ENCODE measurements at places on chromosomes 5 and 9. TPM values are rescaled to one million over a fixed set of nuclear protein-coding genes. Genes with fewer than 3 reads are reported as not detected.

GRCh38 chr5:109992264-109992915, 302.7 kb downstream of the MAN2A1 start:
- DNase-seq: no peak

- DNase-seq: no peak
Observed at GRCh38 chr5:41345295-41345694, 132.0 kb upstream of the C6 start.

DNA sequence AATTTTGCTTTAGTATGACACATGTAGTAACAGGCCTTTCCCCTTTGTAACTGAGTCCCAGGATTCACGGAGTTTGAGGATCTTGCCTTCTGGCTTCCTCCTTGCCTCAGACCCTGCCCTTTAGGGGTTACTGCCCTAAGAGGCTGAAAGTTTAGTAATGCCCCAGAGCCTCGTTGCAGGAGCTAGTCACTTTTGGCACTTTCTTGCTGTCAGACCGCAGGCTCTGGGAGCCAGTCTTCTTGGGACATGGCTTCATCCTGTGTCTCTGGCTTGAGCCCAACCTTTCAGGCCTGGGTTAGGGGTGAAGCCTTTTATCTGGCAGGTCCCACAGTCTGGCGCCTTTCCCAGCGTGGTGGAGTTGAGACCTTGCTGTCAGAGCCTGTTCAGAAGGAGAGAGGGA, 185.6 kb upstream of the DMRT1 start:
- no peak for DNase-seq

DNA sequence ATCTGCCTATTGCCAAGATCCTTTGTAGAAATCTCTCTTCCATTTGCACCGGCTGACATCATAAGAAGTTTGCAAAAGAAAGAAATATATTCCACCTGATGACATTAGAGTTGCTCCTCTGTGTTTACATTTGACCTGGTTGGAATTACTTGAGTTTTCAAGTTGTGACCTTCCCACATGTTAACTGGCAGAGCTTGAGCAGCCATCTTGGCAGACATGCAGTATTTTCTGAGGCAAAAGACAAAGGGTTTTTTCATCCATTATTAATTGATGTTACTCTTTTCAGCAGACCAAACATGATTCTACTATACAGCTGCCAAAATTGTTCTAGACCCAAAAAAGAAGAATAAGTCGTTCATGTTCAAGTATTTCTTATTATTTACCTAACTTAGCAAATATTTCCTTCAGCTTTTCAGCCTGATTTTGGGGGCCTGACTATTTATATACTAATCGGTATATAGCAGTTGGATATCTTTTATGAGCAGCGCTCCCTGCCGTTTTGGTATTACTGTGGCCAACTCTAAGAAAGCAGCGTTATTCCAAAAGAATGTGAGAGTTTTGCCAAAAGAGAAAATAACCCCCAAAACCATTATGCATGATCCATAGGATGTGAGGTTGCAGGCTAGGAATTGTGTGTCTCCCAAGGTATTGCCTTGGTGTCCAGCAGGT, 212.9 kb downstream of the PBX3 start:
- DNase-seq: no peak

- DNase-seq: no peak
Observed at GRCh38 chr9:123643518-123643917, 286.4 kb downstream of the DENND1A start.

DNA sequence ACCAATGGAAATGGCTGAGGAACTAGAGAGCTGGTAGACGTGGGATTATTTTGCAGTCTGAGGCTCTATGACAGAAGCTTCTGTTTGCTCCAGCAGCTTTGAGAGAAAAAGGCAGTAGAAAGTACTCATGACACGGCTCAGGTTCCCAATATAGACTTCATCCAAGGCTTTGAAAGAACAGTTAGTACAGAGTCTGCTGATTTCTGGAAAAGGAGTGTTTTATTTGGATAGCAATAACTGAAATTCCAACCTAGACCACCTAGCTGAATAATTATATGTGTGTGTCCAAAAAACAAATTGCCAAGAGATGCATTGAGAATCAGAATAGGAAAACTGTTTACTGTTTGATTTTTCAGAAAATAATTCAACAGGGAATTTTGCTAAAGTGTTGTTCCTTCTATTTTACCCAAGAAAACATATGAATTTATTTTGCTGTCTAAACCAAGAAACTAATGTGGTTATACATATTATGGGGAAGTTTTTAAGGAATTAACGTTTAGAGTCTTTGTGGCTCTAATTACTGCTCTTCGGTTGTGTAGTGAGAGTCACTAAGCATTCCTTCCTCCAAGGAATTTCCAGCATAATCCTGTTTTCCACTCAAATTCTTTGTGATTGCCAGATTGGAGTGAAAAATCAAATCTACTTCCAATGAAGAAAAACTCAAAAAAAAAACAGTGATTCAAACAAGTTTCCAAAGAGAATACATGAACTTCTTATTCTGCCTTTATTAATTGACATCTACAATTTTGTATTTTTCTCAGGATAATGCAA, 18.1 kb upstream of the MTX3 start:
- DNase-seq: no peak

DNA sequence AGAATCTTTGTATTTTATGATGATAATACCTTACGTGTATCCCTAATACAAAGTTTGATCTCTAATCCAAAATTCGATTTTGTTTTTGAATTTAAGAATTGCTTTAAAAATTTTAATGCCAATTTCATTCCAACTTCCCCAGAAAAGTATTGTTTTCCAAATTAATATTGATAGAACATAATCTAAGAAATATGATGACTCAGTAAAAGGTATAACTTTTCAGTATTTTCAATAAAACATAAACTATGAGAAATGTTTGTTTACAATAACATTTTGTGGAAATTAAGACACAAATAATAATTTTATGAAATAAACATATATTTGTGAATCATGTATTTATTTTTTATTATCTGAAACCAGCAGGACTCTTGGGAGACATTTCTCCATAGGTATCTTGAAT, 931.6 kb downstream of the EFNA5 start:
- no peak for DNase-seq

Gene CDC25C
- polyA plus RNA-seq: 0.13 TPM

Gene TMEM215
- polyA plus RNA-seq: not detected

All from urinary bladder (tissue), 4 donors.